ENCODE measurements at places on chromosomes 2 and 18.
A peak's percentile ranks its signal among the peaks of the same experiment; 100 is the strongest.

DNA sequence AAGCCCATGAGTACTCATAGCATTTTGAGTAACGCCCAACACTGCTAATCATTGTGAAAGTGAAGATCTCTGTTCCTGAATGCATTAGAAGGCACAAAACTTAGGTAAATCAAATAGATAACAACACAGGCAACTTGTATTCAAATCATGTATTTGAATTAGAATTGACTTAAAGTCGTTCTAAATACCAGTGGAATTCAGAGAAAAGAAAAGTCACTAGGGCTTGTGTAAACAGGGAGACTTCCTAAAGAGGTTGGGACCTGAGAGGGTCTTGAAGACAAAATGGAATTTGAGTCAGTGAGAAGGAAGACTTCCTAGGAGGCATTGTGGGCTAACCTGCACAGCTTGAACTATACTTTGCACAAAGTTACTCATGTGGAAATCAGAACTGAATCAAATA, 127.2 kb downstream of the CTNNA2 start:
- DNase-seq = no peak

GRCh38 chr2:86358957-86359356, 21.5 kb upstream of the REEP1 start:
- DNase-seq = no peak

GRCh38 chr18:8601277-8602032, 7.8 kb upstream of the RAB12 start:
- no peak for DNase-seq

DNA sequence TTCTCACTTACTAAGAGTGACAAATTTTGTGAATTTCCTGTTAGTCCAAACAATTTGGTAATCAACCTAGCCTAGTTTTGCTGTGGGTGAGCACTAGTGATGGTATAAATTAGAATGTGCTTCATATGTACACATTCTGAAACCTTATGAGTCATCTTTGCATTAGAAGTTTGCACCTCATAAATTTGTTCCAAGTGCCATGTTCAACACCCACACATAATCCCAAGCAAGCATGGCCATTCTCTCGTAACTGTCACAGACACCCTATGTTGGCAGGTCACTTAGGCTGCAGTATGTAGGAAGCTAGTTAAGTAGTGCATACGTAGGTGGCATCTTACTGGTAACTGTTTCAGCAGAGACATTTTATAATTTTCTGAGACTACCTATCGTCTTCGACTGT, 46.9 kb downstream of the NAB1 start:
- no peak for DNase-seq

GRCh38 chr2:105804266-105804665, 59.6 kb downstream of the NCK2 start:
- no peak for DNase-seq

DNA sequence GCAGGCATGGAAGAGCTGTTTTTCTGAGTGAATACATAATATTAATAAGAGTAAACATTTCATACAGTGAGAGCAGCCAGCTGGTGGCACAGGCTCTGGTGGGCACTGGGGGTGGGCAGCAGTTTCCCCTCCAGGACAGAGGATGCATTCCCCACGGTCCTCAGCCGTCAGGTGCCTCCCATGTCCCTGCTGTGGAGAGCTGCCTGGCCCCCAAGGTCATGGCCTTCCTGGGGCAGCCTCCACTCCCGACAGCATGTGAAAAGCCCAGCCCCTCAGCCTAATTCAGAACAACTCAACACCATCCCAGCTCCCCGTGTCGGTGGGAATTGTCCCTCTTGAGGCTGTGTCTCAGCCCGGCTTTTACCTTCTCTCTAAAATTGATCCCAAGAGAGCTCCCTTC, 147.4 kb downstream of the GALR1 start:
- no peak for DNase-seq

GRCh38 chr2:241609859-241610793, 26.8 kb downstream of the THAP4 start:
- peak; percentile 88 for DNase-seq

DNA sequence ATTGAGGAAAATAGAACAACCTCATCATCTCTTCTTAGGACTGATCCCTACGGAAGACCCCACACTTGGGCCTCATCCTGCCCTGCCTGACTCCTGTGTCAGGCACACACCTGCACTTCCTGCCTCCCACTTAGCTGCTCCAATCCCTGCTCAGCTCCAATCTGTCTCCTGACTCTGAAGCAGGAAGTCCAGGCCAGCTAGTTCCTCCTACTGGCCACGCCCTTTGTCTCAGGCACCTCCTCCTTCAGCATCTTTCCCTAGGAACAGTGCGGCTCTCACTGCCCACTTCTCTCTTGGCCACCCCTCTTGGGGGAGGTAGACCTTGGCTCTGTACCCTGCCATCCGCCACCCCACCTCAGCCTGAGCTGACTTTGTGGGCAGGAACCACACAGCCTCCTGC, 135.8 kb downstream of the CELF4 start:
- DNase-seq = no peak

- no peak for DNase-seq
These were observed 15.6 kb upstream of the CNDP1 start for GRCh38 chr18:74518456-74519295.

GRCh38 chr2:72782520-72782919, 43.3 kb downstream of the EXOC6B start:
- DNase-seq = no peak

- DNase-seq = peak; percentile 63
These were observed 4.2 kb upstream of the SP100 start for GRCh38 chr2:230411570-230412370.

GRCh38 chr18:50518787-50519546, 40.9 kb upstream of the MAPK4 start:
- DNase-seq = no peak

DNA sequence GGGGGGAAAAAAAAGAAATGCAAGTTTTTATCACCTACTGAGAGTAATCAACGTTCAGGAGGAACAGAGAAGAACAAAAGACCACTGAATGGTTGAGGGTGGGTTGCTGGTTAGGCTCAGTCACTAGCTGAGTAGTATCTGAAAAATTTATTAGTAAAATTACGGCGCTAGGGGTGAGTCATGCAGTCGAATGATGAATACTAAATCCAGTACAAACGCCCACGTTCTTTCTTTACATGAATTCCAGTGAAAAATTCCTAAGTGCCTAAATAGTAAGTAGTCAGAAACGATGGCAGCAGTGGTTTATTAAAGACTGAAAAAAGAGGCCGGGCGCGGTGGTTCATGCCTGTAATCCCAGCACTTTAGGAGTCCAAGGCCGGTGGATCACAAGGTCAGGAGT, 52.0 kb downstream of the TEKT4 start:
- DNase-seq = no peak

DNA sequence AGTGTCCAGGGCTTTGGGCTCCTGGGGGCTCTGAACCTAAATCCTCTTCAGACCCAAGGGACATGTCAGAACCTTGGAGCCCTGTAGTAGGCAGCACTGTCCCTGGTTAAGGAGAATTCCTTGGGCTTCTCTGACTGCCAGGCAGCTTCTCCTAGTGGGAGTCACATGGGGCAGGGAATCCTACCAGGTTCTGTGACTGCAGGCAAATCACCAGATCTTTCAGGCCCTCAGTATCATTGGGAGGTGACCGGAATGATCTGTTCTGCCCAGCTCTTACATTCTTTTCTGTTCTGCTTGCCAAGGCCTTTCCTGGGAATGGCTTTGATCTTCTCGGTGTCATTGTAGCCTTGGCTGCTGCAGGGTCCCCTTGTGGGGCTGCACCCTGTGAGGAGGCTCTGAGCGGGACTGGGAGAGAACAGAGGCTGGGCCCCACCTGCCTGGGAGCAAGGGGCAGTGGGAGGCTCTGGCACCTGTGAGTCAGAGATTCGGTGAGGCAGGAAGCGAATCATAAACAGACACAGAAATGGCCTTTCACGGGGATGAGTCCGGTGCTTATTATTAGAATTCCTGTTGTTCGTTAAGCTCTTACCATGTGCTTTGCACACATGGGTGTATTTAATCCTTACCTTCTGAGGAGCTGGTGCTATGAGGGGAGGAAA, 14.1 kb downstream of the CEP68 start:
- DNase-seq = no peak

- DNase-seq = no peak
These were observed 297.9 kb upstream of the MMADHC start for GRCh38 chr2:149885468-149885867.

Data from HuH-7.5 (cell line).